ENCODE measurements at places on chromosomes 1 and 21.

- DNase-seq = peak; percentile 30
Observed at GRCh38 chr1:160726498-160727315, 12.3 kb upstream of the SLAMF7 start.

DNA sequence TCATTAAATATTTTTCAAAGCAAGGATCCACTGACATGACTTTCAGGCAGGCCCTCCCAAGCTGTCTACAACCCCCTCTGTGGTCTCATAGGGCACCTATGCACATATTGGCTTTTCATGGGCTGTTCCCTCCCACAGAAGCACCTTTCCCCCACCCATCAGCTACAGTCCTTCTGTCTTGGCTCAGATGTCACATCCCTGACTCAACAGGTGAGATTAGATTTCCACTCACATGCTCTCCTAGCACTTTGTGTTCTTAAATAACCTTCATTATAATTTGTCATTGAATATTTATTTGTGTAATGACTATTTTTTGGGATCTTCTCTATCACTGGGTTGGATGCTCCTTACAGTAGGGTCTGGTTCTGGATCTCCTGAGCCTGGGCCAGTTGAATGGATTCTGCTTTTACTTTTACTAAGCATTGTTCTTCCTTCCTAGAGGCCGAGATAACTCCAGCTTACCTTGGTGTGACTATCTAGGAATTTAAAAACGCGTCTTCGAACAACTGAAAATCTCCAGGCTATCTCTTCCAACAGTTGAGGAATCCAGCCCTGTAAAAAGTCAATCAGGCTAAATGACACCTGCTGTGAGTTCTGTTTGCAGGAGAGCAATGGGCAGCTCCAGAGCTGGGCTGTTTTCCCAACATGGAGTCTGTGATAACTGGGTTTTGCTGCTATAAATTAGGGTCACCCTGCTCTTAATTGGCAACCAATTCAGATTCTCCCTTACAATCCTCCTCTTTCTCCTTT, 16.2 kb downstream of the ROR1 start:
- no peak for DNase-seq

GRCh38 chr1:32766328-32766972, 50.7 kb downstream of the YARS1 start:
- DNase-seq = no peak

- no peak for DNase-seq
Observed at GRCh38 chr1:178628637-178629251, 96.3 kb upstream of the RALGPS2 start.

DNA sequence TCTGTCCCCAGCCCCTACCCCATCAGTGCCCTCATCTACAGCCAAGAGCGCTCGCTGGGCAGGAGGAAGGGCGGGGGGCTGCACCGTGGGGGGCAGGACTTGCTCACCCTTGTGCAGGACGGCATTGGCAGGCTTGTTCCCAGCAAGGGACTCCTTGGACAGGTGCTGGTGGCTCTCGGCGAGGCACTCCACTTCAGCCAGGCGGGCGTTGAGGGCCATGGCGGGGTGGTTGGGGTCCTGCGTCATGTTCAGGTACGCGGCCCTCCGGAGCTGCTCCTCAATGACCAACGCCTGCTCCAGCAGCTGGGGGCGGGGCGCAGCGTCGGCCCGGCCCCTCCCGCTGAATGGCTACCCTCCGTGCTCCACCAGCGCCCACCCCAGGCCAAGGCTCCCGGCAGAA, 64.0 kb downstream of the KCNAB2 start:
- no peak for DNase-seq

DNA sequence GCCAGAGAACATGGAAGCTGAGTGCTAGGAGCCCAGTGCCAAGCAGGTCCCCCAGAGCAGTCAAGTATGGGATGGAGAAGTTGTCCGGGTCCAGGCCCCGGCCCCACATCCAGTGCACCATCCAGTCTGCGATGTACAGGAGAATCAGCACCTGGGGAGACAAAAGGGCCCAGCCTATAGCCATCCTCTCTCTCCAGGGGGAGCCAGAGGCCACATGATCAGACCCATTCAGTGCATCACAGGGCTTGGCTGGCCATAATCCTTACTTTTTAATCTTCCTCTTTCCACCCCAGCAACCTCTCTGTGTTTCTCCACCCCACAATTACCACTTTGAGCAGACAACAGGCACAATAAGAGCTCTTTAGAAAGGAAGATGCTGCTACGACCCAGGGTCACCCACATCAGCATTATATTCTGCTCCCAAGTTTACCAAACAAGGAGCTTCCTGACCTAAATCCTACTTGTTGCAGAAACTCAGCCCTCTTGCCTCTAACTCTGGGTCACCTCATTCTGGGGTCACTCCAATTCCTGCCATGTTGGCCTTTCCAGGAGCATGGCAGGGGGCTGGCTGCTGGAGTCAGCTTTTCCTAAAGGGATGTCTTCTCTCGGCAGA, 16.4 kb upstream of the RAB29 start:
- peak; percentile 46 for DNase-seq

GRCh38 chr1:94044290-94044790, 76.6 kb downstream of the ABCA4 start:
- DNase-seq = no peak

- no peak for DNase-seq
Observed at GRCh38 chr1:79364896-79365295, 358.4 kb upstream of the ADGRL4 start.

DNA sequence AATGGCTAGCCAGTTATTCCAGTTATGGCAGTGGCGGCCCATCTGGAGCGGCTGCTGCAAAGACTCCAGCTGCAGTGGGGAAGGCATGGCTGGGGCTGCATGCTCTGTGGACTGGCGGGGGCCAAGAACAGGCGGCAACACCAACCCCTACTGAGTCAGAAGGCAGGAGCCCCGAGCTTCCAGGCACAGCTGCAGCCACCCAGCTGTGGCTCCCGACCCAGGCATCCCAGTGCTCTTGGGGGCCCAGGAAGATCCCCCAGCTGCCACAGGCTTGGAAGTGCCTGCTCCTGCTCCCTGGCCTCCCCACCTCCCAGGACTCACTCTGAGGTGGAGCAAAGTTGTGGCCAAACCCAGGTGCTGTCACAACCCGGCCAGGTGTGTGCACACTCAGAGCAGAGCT, 317.0 kb upstream of the RRP15 start:
- no peak for DNase-seq

GRCh38 chr1:158019171-158019868, 25.9 kb downstream of the KIRREL1 start:
- DNase-seq = peak; percentile 76

DNA sequence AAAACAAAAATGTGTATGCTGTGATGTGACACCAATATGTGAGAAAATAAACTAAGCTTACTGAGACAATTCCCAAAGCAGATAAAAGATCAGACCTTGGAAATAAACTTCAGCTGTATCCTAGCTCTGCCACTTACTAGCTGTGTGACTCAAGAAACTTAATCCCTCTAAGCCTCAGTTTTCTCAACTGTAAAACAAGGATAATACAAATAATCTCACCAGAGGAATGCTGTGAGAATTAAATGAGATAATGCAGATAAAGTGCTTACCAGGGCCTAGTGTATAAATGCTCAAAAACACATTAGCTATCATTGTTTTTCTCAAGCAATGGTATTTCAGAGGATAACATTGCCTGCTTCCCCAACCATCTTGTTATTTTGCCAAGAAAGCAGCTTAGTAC, 2.1 kb downstream of the HEATR1 start:
- DNase-seq = no peak

GRCh38 chr1:182173808-182174512, 112.4 kb upstream of the ZNF648 start:
- DNase-seq = no peak

- DNase-seq = no peak
Observed at GRCh38 chr1:230087028-230087716, 20.1 kb downstream of the GALNT2 start.

GRCh38 chr1:247548769-247549182, at the start of gene GCSAML:
Gene GCSAML, plus strand, starts transcription at chr1:247549134. Its CDS starts 58 bp downstream, at chr1:247549192.
- DNase-seq = no peak

GRCh38 chr1:153705484-153705883, 22.4 kb upstream of the INTS3 start:
- no peak for DNase-seq

GRCh38 chr1:119294722-119295121, 73.9 kb upstream of the HAO2 start:
- no peak for DNase-seq

- DNase-seq = no peak
Observed at GRCh38 chr1:22228505-22228911, 85.6 kb upstream of the WNT4 start.

- DNase-seq = no peak
Observed at GRCh38 chr1:206445911-206446356, 24.3 kb upstream of the IKBKE start.

DNA sequence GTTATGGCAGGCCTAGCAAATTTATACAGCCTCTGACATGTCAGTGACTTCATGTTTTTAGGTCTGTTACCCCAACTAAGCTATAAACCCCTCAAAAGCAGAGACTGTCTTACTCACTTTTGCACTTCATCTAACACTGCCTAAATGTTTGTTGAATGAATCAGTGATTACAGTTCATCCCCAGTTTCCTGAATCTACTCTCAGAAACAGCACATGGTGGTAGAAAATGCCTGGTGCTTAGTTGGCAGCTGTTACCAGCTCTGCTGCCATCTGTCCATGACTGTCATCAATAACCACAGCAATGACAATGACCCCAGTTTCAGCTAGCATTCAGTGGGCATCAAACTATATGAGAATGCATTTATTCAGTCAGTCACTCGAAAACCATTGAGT, 110.5 kb upstream of the SERBP1 start:
- DNase-seq = no peak

DNA sequence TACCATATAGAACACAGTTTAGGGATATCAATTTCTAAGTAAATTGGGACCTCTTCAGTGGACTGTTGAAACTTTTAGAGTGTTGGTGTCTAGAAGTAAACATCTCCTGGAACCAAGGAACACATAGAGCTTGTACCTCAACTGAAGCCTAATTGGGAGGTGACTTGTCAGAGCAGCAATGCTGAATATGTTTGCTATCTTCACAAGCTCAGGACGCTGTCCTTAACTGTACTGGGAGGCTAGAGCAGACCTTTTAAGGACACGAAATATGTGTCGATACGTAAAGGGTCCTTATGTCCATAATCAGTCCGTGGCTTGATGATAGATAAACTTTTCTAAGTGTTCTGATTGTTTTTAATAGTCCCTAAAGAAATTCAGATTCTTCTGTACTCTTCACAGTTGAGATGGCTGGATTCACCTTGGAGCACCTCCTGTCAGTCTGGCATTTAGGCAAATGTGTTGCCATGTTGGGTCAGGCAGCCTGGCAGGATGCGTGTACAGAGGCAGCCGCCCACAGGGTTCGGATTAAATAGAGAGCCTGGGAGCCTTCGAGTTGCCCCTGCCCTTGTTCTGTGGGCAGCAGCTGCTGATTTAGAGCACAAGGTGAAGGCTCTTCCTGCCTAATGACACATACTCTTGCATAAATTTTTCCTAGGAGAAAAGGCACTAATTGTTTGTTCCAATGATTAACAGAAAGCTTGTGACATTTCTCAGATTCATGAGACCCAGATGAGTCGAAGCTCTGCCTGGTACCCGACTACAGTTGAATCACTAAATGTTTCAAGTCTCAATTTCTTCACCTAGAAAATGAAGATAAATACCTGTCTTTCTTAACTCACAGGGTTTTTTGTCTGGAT, 3.6 kb downstream of the ACTN2 start:
- no peak for DNase-seq

DNA sequence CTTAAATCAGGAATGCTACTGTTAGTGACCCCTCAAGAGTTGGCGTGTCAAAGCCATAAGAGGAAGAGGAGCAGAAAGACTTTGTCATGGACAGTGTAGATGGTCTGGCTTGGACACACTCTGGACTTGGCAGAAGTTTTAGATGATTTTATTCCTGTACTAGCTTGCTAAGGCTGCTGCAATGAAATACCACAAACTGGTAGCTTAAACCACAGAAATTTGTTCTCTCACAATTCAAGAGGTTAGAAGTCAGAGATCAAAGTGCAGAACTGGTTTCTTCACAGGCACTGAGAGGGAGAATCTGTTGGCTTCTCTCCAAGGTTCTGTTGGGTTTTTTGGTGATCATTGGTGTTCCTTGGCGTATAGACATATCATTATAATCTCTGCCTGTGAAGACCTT, 869.8 kb upstream of the B3GALT2 start:
- no peak for DNase-seq

- no peak for DNase-seq
Observed at GRCh38 chr1:69567652-69568420, at the start of gene LRRC7. Gene LRRC7, plus strand, starts transcription at chr1:69567922. Its CDS starts 718 bp downstream, at chr1:69568640.

- no peak for DNase-seq
Observed at GRCh38 chr1:168607872-168608428, 31.5 kb downstream of the XCL1 start.

DNA sequence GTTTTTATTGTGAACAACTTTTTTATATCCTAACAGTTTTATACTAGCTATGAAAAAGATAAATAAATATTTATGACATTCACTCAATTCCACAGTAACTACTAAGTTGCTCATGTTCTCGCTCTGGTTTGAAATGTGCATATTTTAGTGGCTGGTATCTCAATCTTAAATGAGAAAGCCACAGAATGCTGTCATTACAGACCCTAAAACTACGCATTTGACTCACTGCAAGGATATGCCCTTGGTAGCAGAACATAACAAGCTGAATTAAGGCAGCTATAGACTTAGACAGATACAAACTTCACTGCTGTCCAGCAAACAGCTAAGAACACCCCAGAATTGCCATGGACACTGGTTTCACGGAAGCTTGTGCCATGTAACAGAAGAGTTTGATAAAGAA, 19.0 kb downstream of the DAB1 start:
- DNase-seq = no peak

- DNase-seq = no peak
Observed at GRCh38 chr1:151060657-151061421, 642 bp downstream of the MLLT11 start.

DNA sequence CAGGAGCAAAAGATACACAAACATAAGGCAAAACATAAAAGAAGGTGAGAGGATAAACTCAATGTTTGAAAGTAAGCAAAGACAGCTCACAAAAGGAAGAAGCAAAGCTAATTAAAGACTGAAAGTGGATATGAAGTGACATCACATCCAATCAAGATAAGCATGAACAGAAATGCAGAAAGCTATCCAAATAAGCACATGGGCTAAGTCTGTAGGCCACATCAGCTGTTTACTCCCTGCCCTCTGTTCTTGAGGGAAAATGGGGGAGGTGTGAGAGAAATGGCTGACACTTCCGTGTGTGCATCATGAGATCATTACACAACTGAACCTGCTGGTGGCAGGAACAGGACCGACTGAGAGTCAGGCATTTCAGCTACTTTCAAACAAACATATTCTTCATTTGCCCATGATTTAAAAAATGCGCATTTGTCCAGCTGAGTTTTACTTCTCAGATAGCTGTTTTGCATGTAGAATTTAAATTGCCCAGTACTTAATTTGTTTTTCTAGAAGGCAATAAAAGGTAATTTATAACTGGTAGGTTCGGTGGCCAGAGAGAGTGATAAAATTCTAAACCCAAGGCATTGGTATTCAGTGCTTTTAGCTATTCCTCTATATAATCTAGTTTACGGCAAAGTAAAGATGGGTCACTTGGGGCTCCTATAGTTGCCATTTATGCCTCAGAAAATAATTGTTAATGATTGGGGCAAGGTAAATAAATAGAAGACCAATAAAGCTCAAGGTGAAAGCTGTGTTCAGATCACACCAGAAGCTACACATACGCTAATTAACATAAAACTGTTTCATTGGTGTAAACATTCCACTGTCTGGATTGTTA, 27.2 kb upstream of the MAN1A2 start:
- DNase-seq = no peak

GRCh38 chr1:225896937-225897549, 8.1 kb upstream of the LEFTY1 start:
- DNase-seq = no peak
